ENCODE measurements at places on chromosomes 13 and 19. TPM values are rescaled to one million over a fixed set of nuclear protein-coding genes. Genes with fewer than 3 reads are reported as not detected.

DNA sequence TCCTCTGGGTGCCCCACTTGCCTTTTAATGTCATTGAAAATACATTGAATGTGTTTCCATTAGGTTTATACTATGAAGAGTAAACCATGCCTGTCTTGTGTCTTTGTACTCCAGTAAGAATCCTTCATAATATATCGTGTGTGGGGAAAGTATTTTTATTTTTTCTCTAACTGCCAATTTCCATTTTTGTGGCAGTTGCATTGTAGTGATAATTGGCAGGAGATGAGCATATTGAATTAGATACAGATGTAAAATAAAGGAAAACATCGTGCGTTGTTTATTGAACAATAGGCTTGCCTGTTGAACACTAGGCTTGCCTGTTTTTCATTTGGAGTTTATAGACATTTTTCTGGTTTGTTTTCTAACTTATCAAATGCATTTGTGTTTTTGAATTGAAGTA, 218.8 kb downstream of the NBEA start:
- DNase-seq, result no peak

GRCh38 chr19:10604460-10604980, 17.4 kb upstream of the AP1M2 start:
- no peak for DNase-seq

GRCh38 chr13:24684600-24684998, 4.4 kb downstream of the ATP12A start:
- no peak for DNase-seq

DNA sequence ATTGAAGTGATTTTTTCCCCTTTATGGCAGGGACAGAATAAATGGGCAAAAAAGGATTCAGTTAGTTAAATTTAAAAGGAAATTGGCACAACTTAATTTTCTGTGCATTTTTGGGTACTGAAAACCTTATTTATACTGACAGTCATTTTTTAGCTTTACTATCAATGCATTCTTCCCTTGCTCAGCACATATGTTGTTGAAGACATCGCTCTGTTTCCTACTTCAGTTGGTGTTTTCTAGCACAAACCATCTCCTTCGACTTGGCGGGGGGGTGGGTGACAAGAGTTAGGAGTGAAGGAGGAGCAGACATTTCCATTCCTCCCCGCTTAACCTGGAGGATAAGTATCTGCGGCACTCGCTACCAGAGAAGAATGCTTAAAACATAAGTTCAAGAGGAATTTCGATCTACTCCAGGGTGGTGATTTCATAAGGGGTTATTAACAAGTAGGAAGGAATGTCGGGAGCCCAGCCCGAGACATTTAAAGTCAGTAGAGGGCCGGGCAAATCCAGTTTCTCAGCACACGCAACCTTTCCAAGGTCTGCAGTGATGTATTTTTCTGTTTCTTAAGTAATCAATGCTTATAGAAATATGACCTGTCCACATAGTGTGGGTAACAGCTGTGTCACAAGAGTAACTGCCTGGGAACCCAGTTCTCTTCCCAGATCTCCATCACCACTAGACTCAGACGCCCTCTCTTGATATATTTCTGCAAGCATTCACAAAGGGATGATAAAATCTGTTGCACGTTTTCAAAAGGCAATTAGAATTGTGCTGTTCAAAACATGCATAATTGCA, 525.8 kb downstream of the MYO16 start:
- no peak for DNase-seq

DNA sequence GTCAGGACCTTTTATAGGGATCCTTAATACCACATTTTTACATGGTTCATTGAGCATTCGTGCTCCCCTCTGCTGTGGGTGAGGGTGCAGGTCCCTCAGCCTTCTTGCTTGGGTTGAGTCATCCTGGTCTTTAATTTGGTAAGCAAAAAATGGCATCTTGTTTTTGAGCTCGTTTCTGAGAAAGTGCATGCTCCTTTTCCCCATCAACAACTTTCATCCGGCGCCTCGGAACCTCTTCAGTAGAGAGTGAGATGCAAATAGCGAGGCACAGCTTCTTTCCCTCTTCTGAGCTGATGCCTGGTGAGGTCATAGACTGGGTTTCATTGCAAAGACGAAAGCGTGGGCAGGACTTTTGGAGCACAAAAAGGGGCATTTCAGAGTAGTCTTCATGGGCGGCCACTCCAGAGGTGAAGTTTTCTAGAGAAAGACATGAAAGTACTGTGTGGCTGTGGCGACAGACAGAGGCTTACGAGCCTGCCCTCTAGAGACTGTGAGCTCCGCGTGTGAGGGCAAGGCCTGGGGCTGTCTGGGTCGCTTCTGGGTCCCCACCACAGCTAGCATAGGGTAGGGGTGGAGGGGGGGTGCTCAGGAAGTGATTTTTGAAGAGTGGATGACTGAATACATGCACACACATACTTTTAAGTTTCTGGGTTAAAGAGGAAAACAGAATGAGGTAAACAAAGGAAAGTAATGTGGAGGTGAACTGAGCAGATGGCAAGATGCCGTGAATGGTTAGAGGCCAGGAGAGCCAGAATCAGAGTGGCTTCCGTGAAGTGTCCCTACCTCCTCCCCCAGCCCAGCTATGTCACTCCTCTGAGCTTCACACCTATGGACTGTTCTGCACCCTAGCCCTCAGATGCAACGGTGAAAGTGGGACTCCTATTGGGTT, 44.3 kb downstream of the BBC3 start:
- DNase-seq, result no peak

DNA sequence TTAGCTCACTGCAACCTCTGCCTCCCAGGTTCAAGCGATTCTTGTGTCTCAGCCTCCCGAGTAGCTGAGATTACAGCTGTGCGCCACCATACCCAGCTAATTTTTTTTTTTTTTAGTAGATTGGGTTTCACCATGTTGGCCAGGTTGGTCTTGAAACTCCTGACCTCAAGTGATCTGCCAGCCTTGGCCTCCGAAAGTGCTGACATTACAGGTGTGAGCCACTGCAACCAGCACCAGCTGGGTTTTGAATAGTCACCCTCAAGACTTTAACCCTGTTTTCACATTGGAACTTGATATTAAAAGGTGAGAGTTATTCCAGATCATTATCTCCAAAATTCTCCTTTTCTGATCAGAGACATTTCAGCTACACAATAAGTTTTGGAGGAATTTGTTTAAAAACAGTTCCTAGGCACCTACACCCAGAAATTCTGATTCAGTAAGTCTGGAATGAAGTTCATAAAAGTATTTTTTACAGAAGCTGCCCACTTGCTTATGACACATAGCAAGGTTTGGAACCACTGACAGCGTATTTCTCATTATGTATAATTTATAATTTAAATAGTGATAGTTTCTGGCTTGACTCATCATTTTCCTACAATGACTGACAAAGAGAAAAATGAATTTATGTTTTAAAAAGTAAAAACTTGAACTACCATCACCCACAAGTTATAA, 417.3 kb downstream of the DIAPH3 start:
- no peak for DNase-seq

- no peak for DNase-seq
These were observed 38.8 kb downstream of the POLR1D start for GRCh38 chr13:27660511-27660910.

GRCh38 chr19:41324921-41325639, 15.1 kb downstream of the CCDC97 start:
- DNase-seq, result no peak

The MYO1F gene
- 2.4 TPM for polyA plus RNA-seq

The WDR62 gene
- polyA plus RNA-seq, result 4.1 TPM
